ENCODE measurements at places on chromosomes 11 and 22.
A peak's percentile ranks its signal among the peaks of the same experiment; 100 is the strongest.

- no peak for DNase-seq
These were observed 34.7 kb downstream of the RNF169 start for GRCh38 chr11:74783241-74783871.

DNA sequence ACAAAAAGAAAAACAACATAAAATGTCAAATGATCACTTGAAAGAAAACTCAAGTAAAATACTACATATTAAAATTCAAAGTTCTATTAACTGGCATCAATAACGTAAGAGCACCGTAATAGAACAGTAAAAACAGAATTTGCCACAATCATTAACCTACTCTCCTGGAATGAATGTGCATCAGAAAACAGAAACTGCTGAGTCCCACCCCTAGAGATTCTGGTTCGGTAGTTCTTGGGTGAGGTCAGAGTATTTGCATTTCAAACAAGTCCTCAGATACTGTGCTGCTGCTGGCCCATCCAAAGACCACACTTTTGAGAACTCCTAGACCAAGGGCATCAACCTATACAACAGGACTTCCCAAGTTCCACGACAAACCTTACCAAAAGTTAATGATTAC lies 23.5 kb downstream of the PITPNB start:
- DNase-seq: no peak

- DNase-seq: peak; percentile 44
These were observed 7.5 kb downstream of the DPAGT1 start for GRCh38 chr11:119093942-119094815.

DNA sequence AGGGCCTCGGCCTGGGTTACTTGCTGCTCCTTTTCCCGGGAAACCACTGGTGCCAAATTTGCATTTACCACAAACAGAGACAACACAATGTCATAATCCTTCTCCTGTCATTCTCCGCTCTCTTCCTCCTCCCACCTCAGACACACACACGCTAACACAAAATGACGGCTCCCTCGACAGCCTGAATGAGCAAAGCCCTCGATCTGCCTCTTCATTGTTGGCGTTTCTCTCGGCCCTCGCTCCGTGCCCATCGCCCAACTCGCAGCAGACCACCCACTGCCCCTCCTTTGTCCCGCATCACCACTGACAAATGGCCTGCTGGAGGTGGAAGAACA lies 12.5 kb upstream of the TCF20 start:
- DNase-seq: no peak

GRCh38 chr11:76781807-76782530 lies 1.2 kb upstream of the TSKU start:
- DNase-seq: no peak

GRCh38 chr11:45801723-45802315 lies 3.1 kb upstream of the SLC35C1 start:
- DNase-seq: no peak

GRCh38 chr11:120657306-120658070 lies 145.9 kb downstream of the GRIK4 start:
- no peak for DNase-seq

- DNase-seq: no peak
These were observed 80.7 kb downstream of the PACS1 start for GRCh38 chr11:66150725-66151124.

DNA sequence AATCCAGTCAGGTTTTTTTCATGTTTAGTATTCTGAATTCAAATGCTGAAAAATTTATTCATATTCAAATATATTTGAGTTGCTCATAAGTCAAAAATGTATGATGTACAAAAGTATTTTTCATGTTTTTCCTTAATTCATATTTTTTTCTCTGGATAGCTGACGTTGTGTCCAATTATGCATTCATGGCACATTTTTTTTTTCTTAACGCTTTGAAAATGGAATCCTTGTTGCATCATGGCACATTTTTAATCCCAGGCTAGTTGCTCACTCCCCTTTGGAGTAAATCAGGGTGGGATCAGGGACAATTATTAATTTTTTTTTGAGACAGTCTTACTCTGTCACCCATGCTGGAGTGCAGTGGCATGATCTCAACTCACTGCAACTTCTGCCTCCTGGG lies 14.1 kb downstream of the BIRC3 start:
- DNase-seq: no peak

GRCh38 chr11:43921561-43922294 lies 20.7 kb upstream of the C11orf96 start:
- no peak for DNase-seq

GRCh38 chr11:87726506-87726905 lies 448.7 kb downstream of the RAB38 start:
- no peak for DNase-seq

- DNase-seq: no peak
These were observed 5.9 kb downstream of the ACP2 start for GRCh38 chr11:47242596-47243192.

DNA sequence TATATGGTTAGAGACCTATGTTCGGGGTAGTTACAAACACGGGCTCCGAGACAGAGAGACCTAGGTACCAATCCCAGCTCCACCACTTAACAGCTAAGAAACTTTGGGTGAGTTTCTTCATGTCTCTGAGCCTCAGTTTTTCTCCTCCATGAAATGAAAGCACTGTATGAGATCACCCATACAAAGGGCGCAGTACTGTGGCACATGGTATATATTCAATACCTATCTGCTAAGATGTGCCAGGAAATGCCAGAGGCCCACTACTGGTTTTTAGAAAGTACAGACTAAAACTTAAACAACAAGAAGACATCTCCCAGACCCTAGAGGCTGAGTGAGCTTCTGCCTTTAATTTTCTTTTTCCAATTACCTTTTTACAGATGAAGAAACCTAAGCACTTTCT lies 69.5 kb downstream of the SLC1A2 start:
- DNase-seq: no peak

DNA sequence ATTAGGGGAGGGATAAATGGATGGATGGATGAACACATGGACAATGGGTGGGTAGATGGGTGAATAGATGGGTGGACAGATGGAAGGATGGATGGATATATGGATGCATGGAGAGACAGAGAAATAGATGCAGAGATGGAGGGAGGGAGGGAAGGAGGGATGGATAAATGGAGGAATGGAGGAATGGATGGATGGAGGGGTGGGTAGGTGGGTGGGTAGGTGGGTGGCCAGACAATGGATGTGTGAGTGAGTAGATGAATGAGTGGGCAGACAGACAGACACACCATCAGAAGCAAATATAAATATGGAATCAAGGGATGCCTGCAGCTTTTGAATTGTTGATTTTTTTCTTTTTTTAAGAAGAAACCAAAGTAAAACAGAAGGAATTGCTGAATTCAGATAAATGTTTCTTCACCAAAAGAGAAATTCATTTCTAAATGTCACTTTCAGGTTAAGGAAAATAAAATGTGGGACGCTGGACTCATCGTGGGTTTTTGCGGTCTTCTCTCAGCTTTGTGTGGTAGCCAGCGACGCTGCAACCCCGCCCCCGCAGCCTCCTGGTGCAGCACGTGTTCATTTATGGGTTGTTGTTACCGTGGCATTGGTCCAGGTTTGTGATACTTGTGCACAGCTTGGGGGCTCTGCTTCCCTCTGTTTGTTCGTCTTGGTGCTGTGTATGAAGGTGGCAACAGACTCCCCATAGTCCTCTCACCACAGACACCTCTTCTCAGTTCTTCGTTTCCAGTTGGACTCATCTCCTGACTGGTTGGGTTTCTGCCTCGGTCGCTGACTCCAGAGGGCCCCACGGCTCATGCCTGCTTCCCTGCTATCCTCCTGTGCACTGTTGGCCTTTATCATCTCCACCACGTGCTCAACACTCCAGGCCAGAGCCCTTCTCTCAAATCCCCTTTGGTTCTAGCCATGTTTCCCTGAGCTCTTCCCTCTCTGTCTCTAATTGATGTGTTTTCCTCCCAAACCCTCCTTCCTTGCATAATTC lies 76.4 kb downstream of the CDKN1C start:
- no peak for DNase-seq

- no peak for DNase-seq
These were observed 6.5 kb upstream of the UCP2 start for GRCh38 chr11:73989156-73989555.

GRCh38 chr11:34198523-34198922 lies 93.1 kb downstream of the NAT10 start:
- no peak for DNase-seq

GRCh38 chr11:69287968-69288882 lies 5.7 kb upstream of the MYEOV start:
- DNase-seq: no peak

DNA sequence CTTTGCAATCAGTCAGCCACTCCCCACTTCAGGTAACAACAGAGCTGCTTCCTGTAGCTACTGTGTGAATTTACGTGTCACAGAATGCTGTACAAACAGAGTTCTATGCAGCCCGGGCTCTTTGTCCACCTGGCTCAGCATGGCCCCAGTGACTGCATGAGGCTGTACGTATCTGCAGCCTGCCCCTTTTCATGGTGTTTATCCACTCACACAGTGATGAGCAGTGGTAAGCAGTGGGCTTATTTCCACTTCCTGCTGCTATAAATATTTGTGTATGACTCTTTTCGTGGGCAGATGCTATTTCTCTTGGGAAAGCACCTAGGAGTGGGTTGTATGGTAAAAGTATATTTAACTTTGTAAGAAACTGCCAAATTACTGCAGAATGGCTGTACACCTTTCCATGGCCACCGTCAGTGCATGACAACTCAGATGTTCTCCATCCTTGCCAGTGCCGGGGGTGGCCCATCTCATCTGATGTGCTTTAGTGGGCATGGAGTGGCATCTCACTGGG lies 43.3 kb downstream of the MYEOV start:
- no peak for DNase-seq

DNA sequence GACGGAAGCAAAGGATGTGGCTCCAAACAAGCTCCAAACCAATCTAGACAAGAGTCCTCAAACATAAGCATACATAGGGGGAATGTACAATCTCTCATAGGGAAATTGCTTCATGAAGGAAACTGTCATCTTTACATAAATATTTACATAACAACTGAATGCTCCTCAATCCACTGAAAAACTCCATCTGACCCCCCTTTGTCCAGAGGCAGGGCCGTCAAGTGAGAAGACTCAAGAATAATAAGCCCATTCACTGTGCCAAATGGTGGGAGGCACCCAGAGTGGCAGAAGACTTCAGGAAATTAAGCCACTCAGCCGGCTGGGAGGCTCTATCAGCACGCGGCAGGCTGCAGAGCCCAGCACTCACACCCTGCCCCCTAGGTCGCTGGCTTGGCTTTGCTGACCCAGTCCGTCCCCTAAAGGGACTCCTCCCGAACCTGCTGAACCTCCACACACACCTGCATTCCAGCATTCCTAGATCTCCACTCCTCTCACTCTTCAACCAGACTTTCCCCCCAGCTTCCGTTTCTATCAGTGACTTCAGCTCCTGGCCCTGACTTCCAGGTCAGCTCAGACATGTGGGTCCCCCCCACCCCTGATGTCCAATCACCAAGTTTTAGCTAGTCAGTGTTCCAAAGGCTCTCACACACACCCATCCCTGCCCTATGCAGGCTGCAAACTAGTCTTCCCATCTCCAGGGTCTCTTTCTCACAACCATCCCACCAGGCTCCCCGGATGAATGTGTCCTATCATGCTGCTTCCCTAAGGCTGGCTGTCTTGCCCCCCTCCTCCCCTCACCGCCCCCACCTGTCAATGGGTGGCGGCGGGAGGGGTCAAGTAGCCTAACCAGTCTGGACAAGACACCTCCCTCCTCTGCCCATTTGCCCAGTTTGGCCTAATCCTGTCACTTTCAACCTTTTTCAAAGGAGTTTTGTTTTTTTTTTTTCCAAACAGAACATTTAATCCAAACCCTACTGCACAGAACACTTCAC lies 11.3 kb downstream of the VPS37C start:
- DNase-seq: peak; percentile 15

DNA sequence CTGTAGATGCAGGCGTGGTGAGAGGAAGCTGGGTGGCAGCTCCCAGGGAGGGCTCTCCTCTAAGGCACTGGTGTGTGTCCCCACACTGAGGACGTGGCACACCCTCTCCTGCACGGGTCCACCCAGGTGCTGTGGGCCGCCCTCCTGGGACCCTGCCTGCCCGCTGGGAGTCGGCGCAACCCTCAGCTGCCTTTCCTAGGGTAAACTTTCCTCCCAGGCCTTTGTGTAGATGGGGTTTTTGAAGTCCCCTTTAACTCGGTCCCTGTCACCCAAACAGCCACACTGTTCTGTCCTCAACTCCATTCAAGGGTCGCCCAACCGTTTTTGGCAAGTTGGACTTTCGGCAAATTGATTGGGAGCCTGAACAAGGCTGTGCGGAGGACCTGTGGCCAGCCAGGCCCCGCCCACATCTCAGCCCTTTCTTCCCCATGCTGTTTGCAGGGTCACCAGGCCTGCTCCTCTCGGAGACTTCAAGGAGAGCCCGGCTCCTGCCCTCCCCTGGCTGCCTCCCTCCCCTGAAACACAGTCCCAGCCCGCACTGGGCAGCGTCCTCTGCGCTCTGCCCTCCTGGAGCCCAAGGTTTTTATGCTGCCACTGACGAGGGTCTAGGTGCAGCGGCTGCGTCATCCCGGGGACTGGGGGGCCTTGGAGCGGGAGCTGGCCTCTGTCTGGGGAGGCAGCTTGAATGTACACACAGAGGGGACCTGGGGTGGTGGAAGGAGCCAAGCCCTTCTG lies 1126.2 kb downstream of the BRD1 start:
- no peak for DNase-seq

GRCh38 chr11:129460714-129461113 lies 85.1 kb downstream of the BARX2 start:
- no peak for DNase-seq

DNA sequence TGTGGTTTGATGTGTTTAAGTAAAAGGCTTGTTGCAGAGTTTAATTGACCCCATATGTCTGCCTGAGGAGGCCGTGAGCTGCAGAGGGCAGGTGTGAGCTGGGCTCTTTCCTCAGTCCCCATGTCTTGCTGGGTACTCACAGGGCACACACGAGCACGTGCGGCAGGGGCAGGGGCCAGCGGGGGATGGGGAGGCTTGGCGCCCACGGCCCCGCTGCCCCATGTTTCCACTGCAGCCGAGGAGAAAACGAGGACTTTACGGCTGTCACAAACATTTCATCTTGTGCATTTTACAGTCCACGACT lies 24.7 kb upstream of the CCDC188 start:
- DNase-seq: no peak

- no peak for DNase-seq
These were observed 47.8 kb downstream of the ARRB1 start for GRCh38 chr11:75303544-75304224.

DNA sequence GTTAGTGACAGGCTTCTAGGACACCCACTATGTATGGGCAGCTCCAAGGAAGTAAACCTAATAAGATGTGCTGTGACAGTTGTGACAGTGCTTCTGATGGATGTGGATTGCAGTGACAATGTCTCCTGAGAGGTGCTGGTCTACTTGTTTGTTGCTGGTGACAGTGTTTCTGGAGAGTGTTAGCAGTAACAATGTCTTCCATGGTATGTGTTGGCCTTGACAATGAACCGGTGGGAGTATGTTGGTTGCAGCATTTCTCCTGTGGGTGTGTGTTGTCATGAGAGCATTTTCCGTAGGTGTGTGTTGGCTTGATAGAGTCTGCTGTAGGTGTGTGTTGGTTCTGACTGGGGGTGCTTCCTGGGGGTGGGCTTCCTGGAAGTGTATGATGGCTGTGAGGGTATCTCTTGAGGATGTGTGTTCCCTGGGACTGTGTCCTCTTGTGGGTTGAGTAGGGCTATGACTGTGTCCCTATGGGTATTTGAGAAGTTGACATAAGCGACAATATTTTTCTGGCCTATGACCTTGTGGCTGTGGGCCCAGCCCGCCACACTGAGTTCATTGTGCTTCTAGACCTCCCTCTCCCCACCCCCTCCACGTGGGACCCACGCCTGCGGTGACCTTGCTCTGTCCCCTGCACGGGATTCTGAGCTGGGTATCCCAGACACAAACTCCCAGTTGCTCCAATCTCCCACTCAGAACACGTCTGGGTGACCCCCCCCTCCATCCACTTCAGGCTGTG lies 1.2 kb downstream of the DCHS1 start:
- DNase-seq: no peak

GRCh38 chr11:69259096-69259495 lies 34.9 kb upstream of the MYEOV start:
- no peak for DNase-seq
